ENCODE measurements at places on chromosomes 1 and 21. TPM values are rescaled to one million over a fixed set of nuclear protein-coding genes. Genes with fewer than 3 reads are reported as not detected.

- DNase-seq, result no peak
Observed at GRCh38 chr1:156616463-156616862, 2.8 kb upstream of the HAPLN2 start.

Gene CLCA4
- total RNA-seq, result 0.10 TPM

DNA sequence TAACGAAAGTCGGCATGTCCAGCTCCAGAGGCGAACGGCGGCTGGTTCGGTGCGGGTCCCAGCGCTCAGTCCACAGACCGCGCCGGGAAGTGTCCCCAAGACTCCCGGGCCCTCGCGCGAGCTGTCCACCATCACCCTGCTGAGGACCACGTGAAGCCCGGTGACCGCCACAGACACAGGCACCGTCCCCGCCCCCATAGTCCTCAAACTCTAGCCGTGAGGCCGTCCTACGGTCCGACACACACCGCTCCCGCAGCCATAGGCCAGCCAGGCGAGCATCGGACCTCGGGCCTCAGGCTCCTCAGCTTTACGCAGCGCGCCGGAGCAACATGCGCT lies 535 bp downstream of the SETD4 start:
- DNase-seq, result no peak

Gene TAL1
- total RNA-seq, result not detected

DNA sequence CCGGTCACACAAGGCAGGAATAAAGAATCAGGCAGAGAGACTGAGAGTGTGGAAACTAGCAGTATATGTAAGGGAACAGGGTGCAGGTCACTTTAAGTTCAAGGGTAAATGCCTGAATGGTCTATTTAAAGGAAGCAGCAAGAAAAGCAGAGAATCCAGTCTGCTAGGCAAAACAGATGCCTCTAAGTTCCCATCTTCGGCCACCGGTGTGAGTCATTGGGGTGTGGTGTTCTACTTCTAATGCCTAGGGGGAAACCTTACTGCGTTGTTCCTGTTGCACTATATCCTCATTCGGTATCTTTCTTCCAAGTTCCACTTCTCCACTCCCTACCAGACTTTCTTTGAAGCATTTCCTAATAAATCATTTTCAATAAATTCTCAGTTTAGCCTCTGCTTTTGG lies 259.9 kb downstream of the HHIPL2 start:
- no peak for DNase-seq

DNA sequence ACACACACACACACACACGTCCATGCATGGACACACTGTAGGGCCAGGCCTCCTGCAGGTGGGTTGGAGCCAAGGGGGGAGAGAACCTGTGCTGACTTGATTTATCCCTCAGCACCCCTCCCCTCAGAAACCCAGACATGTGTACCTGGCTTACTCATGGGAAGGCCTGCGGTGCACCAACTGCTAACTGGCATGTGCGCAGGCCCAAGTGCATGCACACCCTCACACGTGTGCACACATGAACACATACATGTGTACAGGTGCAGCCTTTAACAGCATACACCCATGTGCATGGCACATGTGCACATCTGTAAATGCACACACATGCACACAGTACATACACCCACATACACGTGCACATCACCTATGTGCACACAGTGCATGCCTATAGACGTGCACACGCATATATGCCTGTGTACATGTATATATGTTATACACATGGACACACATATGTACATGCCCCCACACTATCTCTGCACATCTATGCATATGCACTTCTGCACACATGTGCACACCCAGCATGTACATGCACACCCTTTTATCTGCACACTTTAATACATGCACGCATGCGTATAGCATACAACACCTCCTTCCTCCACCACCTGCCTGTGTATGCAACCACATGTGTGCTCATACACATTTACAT lies 67.5 kb downstream of the TRIM11 start:
- no peak for DNase-seq

Gene APCS
- not detected for total RNA-seq

DNA sequence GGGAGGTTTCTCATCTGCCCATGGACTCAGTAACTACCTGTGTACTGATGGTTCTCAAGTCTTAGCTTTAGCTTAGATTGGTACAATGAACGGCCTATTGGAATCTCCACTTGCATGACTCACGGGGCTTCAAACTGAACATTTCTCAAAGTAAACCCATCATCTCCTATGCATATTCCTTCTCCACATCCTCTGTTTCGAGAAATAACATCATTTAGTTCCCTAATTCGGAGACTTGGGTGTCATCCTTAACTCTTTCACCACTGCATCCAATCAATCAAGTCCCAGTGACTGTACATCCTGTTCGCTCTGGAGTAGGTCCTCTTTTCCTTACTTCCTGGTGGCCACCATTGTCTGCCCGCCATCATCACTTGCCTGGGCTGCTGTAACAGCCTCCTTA lies 55.8 kb downstream of the LGR6 start:
- no peak for DNase-seq

DNA sequence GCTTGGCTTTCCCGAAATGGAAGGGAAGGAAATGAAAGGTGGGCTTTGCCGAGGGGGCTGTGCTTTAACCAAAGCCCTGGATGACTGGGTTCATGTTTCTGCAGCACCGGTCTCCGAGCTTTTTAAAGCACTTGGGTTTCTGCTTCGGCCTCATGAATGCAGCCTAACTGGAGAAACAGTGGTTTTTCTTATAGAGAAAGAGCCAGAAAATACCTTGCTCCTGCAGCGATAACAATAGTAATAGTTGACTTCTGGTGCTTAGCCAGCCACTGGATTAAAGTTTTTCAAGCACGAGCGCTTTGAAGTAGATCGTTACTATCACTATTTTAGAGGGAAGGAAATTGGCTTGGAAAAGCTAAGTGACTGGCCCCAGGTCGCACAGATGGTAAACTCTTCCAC lies 500 bp upstream of the DOCK7 start:
- DNase-seq, result no peak

DNA sequence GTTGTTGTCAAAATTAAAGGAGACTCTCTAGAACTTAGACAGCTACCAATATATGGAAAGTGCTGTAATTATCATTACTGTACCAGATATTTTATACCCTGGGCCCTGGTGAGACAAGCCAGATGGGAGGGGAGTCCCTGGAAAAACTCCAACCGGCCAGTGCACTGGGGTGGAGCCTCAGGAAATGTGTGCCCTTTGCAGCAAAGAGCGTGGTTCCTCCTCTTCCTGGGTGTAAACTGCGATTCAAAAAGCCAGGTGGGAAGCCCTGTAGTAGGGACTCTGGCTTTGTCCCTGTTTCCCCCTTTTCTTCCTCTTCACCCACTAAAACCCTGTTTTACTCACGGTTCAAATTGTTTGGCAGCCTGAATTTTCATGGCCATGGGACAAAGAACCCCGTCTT lies 812.3 kb downstream of the PLA2G4A start:
- no peak for DNase-seq

- no peak for DNase-seq
Observed at GRCh38 chr21:31184459-31184858, 146.2 kb upstream of the KRTAP19-8 start.

- no peak for DNase-seq
Observed at GRCh38 chr1:201505503-201505890, 1.4 kb downstream of the CSRP1 start.

- DNase-seq, result no peak
Observed at GRCh38 chr21:44442266-44443125, 12.8 kb upstream of the LRRC3 start.

Gene PPM1J
- total RNA-seq, result 2.6 TPM

GRCh38 chr1:206097381-206097780 lies 19.8 kb downstream of the AVPR1B start:
- no peak for DNase-seq

GRCh38 chr1:54835970-54836369 lies 34.8 kb upstream of the TTC22 start:
- peak; percentile 27 for DNase-seq

Gene HFM1
- 7.1 TPM for total RNA-seq

Gene RGS13
- not detected for total RNA-seq

DNA sequence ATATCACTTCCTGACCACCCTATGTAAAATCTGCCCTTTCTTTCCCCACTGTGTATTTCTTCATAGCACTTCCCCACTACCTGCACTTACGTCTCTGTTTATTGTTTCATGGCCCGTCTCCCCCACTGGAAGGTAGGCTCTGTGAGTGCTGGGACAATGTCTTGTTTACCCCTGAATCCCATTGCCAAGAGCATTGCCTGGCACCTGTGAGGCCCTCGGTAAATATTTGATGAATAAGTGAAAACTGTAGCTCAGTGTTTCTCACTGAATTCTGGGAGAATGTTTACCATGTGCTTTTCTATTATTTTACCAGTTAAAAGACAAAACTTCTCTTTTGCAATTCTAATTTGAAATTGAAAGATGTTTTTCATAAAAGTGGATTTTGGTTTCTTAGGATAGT lies 11.8 kb downstream of the NFASC start:
- DNase-seq, result no peak

DNA sequence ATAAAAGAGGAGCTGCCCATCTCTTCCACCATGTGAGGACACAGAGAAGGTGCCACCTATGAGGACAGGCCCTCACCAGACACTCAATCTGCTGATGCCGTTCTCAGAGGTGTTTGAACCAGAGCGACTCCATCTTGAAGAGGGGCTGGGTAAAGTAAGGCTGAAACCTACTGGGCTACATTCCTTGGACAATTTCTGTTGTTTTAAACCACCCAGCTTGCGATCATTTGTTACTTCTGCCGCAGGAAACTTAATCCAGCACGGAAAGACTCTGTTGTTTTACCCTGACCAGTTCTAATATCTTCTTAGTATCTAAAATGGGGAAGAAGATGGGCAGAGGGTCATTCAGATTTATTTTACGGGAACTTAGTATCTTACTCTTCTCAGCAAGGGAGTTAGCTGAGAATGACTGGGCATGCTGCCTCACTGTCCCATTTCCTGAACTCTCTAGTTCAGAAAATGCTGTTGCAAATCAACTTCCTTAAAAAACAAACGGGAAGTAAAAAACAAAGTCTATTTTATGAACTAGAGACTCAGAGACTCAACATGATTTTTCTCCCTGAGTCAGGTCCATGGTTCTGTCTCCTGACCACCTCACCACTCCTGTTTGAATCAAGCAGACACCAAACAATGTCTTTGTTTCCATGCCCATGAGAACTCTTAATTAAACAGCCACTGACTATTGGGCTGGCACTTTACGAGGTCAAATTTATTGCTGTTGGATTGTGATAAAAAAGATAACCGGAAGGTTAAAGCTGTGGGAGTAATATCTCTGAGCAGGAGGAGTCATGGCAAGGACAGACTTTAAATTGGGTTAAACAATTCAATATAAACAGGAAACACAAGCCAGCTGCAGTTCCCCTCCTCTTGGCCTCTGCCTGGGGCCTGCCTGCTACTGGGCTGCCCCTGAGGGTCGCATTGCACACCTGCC lies 23.8 kb upstream of the IFNAR1 start:
- no peak for DNase-seq

- DNase-seq, result no peak
Observed at GRCh38 chr1:77620273-77620672, 62.2 kb downstream of the ZZZ3 start.

Gene RGS7
- 2.5 TPM for total RNA-seq

GRCh38 chr1:154137888-154138287 lies 17.0 kb downstream of the NUP210L start:
- no peak for DNase-seq

GRCh38 chr1:208357644-208358507 lies 113.7 kb upstream of the PLXNA2 start:
- DNase-seq, result no peak

DNA sequence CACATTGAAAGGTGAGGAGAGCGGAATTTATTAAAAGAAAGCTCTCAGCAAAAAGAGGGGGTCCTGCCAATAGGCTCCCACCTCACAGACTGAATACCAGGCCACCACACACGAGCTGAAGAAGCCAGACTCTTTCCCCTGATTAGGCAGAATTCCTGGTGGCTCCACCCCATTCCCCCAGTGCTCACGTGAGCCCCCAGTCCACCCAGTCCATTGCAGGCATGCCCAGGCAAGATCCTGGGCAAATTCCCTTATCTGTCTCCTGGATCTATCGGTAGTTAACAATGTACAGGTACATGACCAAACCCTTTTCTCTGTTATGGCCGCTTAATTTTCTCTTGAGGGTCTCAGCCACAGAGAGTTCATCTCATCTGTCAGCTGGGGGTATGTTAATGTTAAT lies 54.6 kb upstream of the BTG3 start:
- no peak for DNase-seq

DNA sequence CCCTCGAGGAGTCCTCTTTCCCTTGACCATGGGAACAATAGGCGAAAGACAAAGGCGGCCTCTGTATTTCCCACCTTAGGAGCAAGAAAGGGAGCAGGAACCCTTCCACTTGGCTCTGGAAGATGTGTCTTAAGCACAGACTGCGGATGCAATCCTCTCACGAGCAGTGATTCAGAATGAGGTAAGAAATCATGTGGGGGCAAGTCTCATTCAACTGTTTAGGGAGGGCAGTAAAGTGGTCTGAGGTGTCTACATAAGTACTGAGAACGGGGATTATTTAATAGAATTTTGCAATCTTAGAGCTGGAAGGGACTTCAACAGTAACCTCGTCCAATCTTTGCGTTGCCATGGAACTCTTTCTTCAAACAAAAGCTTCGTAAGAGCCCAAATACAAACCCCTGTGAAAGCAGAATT lies 1.6 kb upstream of the DYRK3 start:
- no peak for DNase-seq

GRCh38 chr1:233544304-233544703 lies 69.6 kb upstream of the KCNK1 start:
- DNase-seq, result no peak

- DNase-seq, result no peak
Observed at GRCh38 chr1:119662034-119662437, 14.0 kb upstream of the ZNF697 start.

Gene RPS8
- 2,494 TPM for total RNA-seq

- DNase-seq, result no peak
Observed at GRCh38 chr1:77832901-77833300, 53.5 kb downstream of the MIGA1 start.

DNA sequence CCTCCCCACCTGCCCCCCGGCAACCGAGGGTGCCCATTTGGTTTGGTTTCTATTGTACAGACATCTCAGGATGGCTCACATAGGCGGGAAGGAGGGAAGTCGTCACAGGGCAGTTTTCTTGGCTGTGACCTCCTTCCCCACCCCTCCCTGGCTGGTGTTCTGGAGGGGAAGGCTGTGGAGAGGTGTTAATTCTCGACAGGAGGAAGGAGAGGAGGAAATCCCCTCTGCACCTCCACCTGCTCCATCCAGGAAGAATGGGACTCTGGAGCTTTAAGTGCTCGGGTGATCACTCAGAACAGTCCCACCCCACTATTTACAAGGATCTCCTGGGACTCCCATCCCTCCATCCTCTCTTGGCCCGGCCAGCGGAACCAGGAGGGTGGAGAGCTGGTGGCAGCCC lies 7.6 kb downstream of the MEX3A start:
- no peak for DNase-seq

- peak; percentile 65 for DNase-seq
Observed at GRCh38 chr1:234782105-234782751, 172.2 kb upstream of the IRF2BP2 start.

DNA sequence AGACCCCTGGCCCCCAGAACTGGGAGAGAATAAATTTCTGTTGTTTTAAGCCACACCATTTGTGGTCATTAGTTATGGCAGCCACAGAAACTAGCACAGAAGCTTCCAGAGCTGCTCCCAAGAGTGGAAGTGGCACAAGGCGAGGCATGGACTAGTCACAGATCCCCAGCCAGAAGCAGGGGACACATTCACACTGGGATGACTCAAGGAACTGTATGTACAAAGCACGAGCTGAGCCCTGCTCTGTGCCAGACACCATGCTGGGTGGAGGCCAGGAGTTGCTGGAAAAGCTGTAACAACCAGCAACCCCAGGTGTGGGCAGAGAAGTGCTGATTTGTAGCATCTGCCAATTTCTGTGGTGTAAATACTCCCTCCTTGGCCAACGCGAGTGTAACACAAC lies 55.6 kb downstream of the TCP10L start:
- no peak for DNase-seq

- DNase-seq, result no peak
Observed at GRCh38 chr1:231855361-231855760, 228.8 kb downstream of the DISC1 start.

Data from type B pancreatic cell (in vitro differentiated cells).